Mesothelial cell of epicardium (in vitro differentiated cells): ENCODE measurements at places on chromosomes 13 and 19. TPM values are rescaled to one million over a fixed set of nuclear protein-coding genes. Genes with fewer than 3 reads are reported as not detected.

Gene ZNF546
- total RNA-seq = 6.8 to 9.8 TPM (median 8.7 TPM) in 3 replicates

Gene PLVAP
- total RNA-seq = 0.93 to 1.1 TPM (median 0.94 TPM) in 3 replicates

Gene CD70
- not detected in 3 replicates for total RNA-seq

Gene BLOC1S3
- total RNA-seq = 8.0 to 10.3 TPM (median 8.9 TPM) in 3 replicates

Gene ZNF471
- not detected in 3 replicates for total RNA-seq

Gene SERPINE3
- total RNA-seq = 0.22 to 0.31 TPM in 2 of 3 replicates, not detected in the other

Gene KLK4
- total RNA-seq = not detected in 3 replicates

Gene ZFP28
- total RNA-seq = 10.2 to 10.7 TPM (median 10.5 TPM) in 3 replicates

Gene UNC13A
- 0.41 to 1.1 TPM (median 0.60 TPM) in 3 replicates for total RNA-seq

Gene LIM2
- not detected in 3 replicates for total RNA-seq

Gene SIGLEC6
- not detected in 3 replicates for total RNA-seq

Gene CEACAM8
- total RNA-seq = not detected in 3 replicates

Gene CAB39L
- total RNA-seq = 13.3 to 14.7 TPM (median 14.1 TPM) in 3 replicates

Gene RNF17
- not detected in 3 replicates for total RNA-seq

Gene APOC4
- total RNA-seq = not detected in 3 replicates

Gene OR7G1
- not detected in 3 replicates for total RNA-seq

Gene CBY2
- not detected in 3 replicates for total RNA-seq

Gene ZNF610
- 14.2 to 16.0 TPM (median 14.2 TPM) in 3 replicates for total RNA-seq

Gene ZNF442
- total RNA-seq = 3.7 to 5.9 TPM (median 4.3 TPM) in 3 replicates

Gene NXNL1
- not detected in 3 replicates for total RNA-seq

Gene APOC1
- total RNA-seq = 18.6 to 20.0 TPM (median 18.6 TPM) in 3 replicates

Gene ACP7
- not detected in 3 replicates for total RNA-seq

Gene SLC25A42
- total RNA-seq = 21.2 to 22.1 TPM (median 21.2 TPM) in 3 replicates

Gene NLRP4
- total RNA-seq = not detected in 3 replicates

Gene ZNF28
- total RNA-seq = 19.3 to 22.4 TPM (median 22.2 TPM) in 3 replicates

Gene TSEN34
- 43.9 to 50.1 TPM (median 47.5 TPM) in 3 replicates for total RNA-seq

Gene ZNF729
- total RNA-seq = not detected in 3 replicates

Gene C19orf33
- total RNA-seq = 4.2 to 5.9 TPM (median 4.6 TPM) in 3 replicates

Gene ZNF69
- total RNA-seq = 25.1 to 27.8 TPM (median 27.8 TPM) in 3 replicates

Gene LGI4
- total RNA-seq = 1.1 to 2.0 TPM (median 1.4 TPM) in 3 replicates

Gene ZNF136
- 16.5 to 18.7 TPM (median 17.9 TPM) in 3 replicates for total RNA-seq

Gene CGB3
- total RNA-seq = not detected in 3 replicates

Gene SMIM24
- total RNA-seq = 0.60 TPM in 1 of 3 replicates, not detected in the others

Gene ABCC4
- 6.9 to 7.7 TPM (median 7.4 TPM) in 3 replicates for total RNA-seq

Gene TEX26
- not detected in 3 replicates for total RNA-seq

Gene PALM3
- 2.0 to 2.4 TPM (median 2.3 TPM) in 3 replicates for total RNA-seq

Gene PLEKHJ1
- total RNA-seq = 73.4 to 75.6 TPM (median 73.8 TPM) in 3 replicates
